ENCODE measurements at places on chromosomes 4 and X.

GRCh38 chr4:182885738-182886077 is 31.5 kb downstream of the DCTD start:
- DNase-seq: no peak

GRCh38 chr4:62328526-62328925 is 1128.4 kb downstream of the ADGRL3 start:
- DNase-seq: peak; percentile 80

- no peak for DNase-seq
Measured at GRCh38 chrX:96405842-96406241, 278.8 kb upstream of the DIAPH2 start.

GRCh38 chr4:20109391-20109790 is 142.3 kb upstream of the SLIT2 start:
- no peak for DNase-seq

DNA sequence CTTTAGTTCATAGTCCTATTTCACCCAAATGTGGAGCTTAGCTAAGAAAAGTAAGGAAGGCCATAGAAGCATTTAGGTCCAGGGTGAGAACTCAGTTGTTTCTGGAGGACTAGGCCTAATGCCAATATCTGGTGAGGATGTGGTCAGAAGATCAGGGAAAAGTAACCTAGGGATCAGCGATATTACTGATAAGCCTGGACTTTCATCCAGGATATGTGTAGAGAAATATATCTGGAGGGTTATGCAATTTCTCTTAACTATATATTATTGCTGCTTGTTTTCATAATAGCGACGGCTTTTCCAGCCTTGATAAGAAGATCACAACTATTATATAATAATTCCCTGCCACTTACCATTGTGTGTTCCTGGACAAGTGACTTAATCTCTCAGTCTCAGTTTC is 81.1 kb downstream of the FRAS1 start:
- DNase-seq: no peak

DNA sequence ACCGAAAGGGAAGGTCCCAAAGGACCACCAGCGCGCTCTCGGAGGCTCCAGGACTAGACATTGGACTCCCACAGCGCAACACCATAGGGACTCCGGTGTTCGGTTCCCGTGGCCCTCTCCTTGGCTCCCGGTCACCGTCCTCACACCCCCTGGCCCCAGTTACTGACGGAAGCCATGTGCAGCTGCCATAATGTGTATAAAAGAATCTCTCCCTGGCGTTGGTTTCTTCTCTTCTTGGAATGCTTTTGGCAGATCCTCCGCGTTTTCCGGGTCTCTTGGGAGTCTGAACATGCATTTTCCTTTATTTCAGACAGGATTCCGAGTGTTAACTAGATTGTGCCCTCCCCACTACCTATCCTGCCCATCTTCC is 69.8 kb downstream of the FBXO8 start:
- DNase-seq: no peak
